ENCODE measurements at places on chromosomes 3 and 15.

DNA sequence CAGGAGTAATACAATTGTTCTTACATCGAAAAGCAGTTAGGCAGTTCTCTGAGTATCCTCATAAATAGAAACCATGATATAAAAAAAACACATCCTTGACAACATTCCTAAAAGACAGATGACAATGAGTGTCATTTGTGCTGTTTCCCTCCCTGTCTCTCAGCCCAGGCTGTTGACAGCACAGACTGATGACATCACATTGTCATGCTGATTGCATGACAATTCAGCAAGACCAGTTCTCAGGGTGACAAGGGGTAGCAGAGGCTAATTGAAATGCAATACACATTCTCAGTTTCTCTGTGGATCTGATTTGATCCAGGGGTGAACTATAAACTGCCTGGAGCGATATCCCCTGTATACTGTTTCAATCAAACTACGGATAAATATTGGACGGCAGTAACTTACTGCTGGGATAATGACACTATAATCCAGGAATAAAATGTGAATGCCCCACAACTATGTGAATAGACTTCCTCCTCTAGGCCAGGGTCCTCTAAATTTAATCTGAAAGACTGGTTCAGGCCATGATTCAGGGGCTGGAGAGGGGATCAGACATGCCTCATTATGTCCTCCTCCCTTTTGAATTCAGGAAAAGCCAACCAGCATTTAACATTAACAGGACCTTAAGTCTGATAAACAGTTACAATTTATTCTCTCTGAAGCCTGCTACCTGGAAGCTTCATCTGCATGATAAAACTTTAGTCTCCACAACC lies 16.7 kb upstream of the EIF1B start:
- no peak for DNase-seq

DNA sequence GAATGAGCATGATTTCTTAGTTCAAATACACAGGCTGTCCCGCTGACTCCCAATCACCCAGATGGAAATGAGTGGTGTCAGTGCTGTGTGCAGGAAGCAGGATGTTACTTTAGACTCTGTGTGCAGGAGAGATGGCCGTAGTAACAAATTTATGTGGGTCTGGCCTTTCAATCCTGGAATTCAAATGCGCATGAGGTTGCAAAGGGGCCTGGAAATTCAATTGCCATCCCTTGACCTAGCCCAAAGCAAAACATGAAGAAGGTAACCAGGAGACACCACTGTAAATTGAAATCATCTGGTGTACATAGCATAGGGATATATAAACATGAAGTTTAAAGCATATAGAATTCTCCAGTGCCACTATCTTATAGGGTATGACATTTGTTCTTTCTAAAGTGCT lies 33.2 kb downstream of the GREM1 start:
- no peak for DNase-seq

DNA sequence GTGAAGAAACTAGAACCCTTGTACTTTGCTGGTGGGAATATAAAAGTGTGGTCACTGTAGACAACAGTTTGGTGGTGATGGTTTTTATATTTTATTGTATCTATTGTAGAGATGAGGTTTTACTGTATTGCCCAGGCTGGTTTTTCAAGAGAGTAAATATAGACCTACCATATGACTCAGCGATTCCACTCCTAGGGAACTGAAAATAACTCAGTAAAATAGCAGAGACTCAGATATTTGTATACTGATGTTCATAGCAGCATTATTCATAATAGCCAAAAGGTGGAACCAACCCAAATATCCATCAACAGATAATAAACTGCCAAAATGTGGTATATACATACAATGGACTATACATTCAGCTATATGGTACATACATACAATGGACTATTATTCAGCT lies 68.8 kb upstream of the IL12A start:
- no peak for DNase-seq

GRCh38 chr3:185153861-185154629 lies 1.2 kb upstream of the C3orf70 start:
- DNase-seq = no peak

DNA sequence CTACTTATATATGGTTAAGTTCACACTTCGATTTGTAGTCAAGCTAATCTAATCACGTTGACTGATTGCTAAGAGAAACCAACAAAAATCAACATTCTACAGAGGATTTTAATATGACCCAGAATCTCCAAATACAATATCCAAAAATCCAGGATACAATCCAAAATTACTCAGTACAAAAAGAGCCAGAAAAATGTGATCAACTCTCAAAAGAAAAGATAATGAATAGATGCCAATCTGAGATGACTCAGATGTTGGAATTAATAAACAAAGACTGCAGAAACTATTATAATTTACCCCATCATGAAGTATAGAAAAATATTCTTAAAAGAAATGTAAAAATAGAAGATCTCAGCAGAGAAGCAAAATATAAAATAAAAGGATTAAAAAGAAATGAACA lies 22.3 kb downstream of the HACL1 start:
- no peak for DNase-seq

DNA sequence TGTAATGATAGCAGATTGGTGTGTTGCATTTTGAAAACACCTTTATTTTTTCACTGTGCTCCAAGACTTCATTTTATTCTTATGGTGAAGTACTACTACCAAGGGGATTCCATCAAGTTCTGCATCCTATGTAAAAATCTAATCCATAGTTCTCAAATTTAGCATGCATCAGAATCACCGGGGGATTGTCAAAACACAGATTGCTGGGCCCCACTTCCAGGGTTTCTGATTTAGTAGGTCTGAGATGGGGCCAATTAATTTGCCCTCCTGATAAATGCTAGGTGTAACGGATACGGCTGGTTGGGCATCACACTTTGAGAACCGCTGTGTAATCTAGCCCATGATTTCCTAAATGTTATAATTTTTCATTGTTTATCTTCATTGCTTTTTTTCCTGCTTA lies 692 bp downstream of the ZWILCH start:
- no peak for DNase-seq

GRCh38 chr3:43102773-43103480 lies 3.0 kb downstream of the POMGNT2 start:
- DNase-seq = no peak

DNA sequence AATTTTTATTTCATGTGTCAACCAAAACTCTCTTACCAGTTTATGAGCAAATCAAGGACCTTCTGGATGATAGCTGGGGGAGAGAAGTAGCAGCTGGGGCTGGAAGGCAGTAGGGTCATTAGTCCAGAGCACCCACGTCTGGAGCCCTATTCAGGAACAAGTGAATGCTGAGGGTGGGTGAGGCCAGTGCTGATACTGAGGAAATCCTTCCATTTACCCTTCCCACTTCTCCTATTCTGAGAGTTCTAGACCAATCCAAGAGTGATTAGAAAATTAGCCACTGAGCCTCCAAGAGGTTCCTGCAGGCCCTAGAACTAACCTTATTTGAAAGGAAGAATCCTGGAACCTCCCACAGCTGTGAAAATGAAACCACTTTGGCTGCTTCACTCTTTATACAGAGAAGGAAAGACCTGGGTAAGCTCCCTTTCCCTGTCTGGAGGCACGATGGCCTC lies 46.2 kb upstream of the VILL start:
- DNase-seq = no peak

GRCh38 chr3:110165753-110166152 lies 828.4 kb upstream of the DPPA4 start:
- DNase-seq = no peak

DNA sequence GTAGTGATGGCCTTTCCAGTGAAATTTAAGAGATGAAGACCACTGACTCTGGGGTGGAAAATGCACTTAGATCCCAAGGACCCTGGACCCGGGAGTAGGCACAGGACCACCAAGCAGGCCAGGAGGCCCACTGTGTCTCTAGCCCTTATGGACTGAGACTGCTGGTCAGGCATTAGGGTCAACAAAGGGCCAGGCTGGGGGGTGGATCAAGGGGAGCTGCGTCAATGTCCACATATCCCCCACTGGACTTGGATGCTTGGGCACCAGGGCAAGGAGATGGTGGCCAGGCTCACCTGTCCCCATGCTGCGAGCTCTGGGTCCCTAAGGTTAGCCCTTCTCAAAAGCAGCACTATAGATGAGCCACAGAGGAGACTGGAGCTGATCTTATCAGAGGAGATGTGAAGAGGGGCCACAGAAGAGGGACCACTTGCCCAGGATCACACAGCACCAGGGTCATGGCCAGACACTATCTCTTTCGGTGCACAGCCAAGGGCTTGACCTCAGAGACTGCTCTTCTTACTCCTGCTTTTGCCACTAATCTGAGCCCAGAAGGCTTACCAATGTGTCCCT lies 14.7 kb downstream of the RAB6B start:
- DNase-seq = no peak

Data from cortex of kidney (tissue), 1 donor.